ENCODE measurements at places on chromosomes 7 and 10.

DNA sequence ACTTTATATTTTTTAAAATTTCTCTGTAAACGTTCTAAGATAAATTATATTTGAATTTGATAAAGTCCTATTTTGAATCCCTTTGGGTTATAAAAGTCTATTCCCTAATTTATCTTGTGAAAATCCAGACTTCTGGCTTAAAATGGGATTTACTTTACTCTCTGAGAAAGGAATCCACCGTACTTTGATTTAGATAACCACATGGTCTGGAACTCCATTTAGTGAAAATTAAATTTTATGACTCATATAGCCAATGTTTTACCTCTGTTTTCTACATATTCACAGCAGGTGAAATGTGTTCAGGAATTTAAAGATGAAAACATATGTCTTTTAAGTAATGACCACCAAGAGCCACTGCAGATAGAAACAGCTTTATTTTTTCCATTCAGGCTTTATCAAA, 141.8 kb upstream of the FGFR2 start:
- no peak for DNase-seq

DNA sequence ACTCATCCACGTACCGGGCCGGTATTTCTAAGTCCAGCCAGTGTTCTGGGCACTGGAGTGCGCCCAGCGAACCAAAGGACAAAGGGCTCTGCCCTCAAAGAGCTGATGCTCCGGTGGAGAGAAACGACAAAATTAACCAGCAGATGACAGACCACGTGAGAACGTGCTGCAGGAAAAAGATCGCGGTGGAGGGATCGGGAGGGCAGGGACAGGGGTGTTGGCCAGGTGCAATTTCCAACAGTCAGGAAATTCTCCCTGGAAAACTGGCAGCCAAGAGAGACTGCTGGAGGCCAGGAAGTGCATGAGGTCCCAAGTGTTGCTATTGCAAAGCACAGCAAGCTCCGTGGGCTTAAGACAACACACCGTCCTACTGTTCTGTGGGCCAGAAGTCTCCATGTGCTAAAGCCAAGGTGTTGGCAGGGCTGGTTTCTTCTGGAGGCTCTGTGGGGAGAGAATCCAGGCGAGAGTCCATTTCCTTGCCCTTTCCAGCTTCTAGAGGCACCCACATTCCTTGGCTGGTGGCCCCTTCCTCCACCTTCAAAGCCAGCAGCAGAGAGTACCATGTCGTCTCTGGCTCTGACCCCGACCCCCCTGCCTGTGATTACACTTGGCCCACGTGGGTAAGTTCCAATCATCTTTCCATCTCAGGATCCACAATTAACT, 21.3 kb upstream of the AMZ1 start:
- no peak for DNase-seq

GRCh38 chr10:112376396-112376790, 2.5 kb downstream of the ACSL5 start:
- DNase-seq: peak; percentile 25

GRCh38 chr7:50508471-50508943, 56.7 kb downstream of the DDC start:
- no peak for DNase-seq

DNA sequence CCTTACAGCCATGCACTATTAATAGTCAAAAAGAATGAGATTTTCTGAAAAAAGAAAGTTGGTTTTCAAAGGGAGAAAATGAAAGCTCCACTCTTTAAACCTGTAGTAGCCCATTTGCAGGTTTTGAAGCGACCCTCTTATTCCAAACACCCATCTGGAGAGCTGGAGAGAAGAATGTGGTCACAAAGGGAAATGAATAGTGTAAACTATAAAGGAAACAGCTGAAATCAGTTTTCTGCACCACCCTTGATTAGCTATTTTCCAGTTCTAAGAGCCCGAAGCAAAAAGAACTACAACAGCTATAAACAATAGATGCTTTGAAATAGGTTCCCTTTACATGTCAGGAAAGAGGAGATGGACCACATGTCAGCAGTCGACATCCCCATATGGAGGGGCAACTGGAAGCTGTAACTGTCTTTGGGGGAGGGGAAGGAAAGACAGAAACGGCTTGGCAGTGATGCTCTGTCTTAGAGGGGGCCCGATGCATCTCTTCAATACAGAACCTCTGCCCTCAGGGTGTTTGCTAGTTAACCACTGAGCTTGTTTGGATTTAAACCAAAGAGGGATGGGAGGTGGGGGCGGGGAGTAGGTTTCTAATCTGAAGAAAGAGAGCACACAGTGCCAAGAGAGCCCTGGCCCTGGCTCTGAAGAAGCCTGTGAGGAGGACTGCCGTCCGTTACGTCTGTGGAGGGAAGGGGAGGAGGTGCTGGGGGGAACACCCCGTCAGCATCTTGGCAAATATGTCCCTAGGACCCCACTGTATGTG, 55.3 kb downstream of the CPVL start:
- DNase-seq: peak; percentile 23

- peak; percentile 63 for DNase-seq
Measured at GRCh38 chr10:12782537-12782936, 219.0 kb downstream of the CCDC3 start.

DNA sequence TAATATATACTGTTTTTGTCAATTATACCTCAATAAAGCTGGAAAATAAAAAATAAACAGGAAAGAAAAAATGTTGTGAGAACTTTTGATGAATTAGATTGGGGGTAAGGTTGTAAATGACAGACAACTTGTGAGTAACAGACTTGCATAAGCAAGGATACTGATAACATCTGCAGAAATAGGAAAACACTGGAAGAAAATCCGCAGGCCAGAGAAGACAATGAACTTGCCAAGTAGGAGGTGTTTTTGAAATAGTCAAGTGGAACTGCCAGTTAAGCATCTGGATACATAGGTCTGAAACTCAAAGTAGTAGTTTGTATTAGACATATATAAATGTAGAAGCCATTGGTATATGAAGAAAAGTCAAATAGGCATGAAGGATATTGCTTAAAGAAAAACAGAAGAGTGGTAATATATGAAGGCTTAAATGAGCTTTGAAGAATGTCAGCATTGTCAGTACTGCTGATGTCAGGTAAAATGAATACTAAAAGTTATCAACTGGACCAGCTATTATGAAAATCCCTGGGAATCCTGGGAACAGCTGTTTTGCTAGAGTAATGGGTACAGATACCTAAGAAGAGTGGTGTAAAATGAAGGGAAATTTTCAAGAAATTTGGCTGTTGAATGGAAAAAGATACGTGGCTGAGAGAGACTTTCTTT, 58.7 kb downstream of the DNAJC1 start:
- no peak for DNase-seq

DNA sequence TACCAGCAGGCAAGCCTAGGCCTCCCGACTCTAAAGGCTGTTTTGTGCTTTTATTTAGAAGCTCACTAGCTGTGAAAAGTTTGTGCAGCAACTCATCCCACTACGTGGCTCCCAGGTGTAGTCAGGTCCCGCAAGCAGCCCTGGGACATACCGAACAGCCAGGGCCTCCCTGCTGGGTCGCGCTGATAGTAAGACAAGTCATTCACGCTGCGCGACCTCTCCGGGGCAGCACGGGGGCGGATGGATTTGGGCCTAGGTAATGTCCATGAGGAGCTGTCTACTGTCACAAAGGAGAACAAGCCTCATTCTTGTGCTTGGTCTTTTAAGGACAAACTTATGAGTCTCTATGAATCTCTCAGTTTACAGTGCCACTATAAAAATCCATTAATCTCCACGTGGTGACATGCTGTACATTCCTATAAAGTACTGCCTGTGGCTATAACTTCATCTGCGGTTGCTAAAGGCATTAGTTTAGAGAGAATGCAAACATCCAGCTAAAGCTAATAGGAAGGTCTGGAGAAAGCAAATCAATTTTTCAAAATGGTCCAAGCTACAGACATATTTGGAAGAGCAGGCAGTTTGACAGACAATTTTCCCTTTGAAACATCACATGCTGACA, 546.8 kb downstream of the PHTF2 start:
- no peak for DNase-seq

- DNase-seq: no peak
Measured at GRCh38 chr7:124784879-124785818, 19.6 kb upstream of the GPR37 start.

- DNase-seq: no peak
Measured at GRCh38 chr10:5354068-5354467, 10.7 kb upstream of the UCN3 start.

DNA sequence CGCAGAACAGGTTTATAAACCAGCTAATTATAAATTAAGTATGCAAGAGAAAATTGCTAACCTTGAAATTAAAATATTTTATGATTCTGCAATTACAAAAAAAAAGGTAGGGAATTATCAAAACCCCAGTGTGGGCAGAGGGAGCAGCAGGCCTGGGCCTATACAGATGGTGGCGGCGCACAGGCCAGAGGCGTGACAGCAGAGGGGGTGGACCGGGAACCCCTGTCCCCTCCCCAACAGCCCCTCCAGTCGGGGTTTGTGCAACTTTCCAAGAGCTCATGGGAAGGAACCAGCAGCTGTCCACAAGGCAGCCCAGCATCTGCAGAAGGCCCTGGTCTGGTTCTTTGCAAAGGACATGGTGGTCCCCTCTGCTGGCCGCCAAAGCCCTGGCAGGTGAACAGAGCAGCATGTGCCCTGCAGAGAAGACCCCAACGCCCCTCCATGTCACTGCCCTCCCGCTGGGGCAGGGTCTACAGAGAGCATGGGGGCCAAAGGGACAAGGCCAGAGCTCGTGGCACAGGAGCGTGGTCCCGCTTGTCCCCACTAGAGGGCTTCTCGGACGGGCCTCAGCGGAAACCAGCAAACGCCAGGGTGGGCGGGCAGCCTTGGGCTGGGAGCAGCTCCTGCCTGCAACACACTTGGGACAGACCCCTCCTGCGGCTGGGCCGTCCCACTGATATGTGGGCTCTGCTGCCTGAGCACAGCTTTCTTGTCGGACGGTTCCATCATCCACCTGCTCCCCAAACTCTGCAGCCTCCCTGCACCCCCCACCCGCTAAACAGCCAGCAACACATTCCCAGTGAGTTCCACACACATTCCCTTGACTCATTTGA, 75.1 kb downstream of the EBF3 start:
- peak; percentile 59 for DNase-seq

- DNase-seq: no peak
Measured at GRCh38 chr7:5170251-5170650, 19.8 kb upstream of the WIPI2 start.

DNA sequence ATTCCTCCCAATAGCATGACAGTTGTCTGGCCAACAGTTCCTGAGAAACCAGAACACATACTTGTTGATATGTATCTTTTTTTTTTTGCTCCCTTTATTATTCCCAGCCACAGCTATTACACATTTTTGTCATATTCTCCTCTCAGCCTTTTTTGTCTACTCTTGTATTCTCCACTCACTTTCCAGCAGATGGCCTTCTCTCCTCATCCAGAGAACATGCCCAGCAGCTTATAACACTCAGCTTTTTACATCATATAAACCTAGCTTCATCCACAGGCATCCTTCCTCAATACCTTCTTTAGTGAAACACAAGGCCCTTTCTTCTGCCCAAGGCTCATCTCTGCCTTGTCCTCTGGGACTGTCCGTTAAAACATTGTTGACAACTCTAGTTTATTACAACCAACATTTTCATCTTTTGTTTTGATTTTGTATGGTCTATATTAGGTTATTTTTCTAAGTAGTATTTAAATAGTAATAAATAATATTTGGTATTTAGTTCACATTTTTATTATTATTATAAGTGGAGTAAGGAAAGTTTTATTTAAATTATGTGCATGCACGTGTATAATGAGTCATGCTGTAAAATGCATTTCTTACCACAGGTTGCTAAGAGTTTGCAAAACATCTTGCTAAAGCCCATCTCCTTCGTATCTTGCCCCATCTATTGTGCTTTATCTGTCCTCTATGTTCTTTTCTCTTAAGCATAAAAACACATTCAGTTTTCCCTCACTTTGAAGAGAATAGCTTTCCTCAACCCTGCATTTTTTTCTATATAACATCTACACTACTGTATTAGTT, 101.5 kb downstream of the ORC5 start:
- no peak for DNase-seq

DNA sequence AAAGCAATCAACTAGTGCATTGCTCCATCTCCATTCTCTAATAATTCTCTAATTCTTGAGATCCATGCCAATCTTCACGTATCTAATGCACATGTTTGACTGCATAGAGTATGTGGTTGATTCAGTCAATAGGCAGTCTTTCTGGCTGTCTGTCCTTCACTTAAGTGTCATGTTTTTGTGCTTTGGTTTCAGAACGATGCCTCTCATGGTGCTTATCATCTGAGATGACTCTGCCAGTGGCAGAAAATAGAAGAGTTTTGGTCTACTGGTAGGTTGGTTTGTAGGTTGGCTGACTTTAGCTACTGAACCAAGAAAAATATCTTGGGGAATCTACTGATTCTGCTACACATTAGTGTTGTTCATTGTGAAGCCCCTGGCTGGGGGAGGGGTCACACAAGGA, 364.2 kb downstream of the SFMBT2 start:
- no peak for DNase-seq

GRCh38 chr10:113515601-113516000, 37.3 kb upstream of the HABP2 start:
- no peak for DNase-seq

- DNase-seq: no peak
Measured at GRCh38 chr10:99976886-99977665, 32.7 kb downstream of the DNMBP start.

DNA sequence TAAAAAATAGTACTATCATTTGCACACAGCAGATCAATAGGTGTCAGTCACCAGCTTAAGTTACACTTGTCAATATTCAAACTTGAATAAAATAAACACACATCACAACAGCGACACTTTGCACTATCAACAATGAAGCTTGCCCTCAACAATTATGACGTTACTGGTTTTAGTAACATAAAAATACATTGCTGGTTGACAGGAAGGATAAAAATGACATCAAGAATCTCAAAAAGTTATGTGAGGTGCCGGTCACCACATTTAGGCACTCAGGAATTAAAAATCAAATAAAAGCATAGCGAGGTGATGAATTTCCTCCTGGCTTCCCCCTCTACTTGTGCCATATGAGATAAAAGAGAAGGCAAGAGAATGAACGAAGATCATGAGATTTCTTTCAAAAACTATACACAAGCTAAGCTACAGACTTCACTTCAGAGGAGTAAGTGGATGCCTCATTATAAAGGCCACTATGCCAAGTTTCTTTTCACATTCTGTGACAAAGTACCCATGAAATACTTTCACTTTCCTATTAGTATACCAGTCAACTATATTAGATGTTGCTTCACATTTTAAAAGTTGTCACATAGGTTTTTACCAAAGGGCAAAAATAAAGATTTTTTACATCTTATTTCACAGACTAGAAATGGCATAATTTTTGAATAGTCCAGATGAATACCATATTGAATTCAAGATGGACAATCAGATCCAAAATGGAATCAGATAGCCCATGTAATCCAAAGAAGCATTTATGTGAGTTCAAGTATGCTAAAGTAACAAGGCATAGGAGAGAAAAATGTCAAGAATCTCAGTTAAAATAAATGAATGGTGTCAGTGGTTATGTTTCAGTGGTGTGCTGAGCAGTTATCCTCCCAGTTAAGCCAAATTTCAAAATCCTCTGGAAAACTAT, 3.6 kb downstream of the CCDC71L start:
- DNase-seq: no peak

GRCh38 chr10:74394416-74394969, 243.5 kb downstream of the ADK start:
- no peak for DNase-seq

GRCh38 chr7:112134039-112134438, 72.2 kb downstream of the DOCK4 start:
- no peak for DNase-seq

GRCh38 chr10:46216003-46216634, 70.7 kb upstream of the ANTXRL start:
- no peak for DNase-seq

GRCh38 chr10:125820701-125821100, 2.4 kb downstream of the UROS start:
- no peak for DNase-seq
